ENCODE measurements at places on chromosomes 6 and 20.

DNA sequence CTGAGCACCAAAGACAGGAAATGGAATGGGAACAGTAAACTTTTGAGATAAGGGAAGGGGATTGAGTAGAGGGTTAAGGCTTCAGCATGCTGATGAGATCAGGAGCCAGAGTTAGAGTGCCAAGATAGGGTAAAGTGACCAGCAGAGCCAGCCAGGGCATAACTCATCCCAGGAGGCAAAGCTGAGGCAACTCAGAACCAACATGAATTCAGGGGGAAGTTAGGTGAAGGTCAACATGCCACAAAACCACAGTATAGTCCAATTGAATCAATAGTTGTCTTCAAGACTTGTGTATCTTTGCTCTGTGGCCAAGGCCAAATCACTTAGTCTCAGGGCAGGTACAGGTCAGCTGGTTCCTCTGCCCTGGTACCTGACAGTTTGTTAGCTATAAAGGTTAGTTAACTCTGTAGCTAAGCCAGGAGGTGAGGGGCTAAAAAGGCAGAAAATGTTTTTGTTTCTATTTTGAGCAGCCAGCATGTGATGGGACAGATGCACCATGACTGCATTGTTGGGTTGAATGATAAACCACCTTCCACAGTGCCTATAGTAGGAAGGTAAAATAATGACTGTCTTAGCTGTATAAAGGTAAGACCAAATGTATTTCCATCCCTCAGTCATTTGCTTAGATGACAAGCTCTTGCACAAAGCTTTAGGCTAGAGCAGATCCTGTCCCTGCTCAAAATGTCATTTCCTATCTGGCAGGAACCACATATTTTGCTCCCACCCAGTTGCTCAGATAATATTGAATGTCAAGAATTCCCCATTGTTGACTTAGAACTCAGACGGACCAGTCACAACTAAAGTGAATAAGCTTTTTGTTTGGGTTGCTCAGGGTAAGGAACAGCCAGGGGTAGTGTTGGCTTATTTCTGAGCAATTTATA is 15.8 kb downstream of the RNF8 start:
- peak overlapping the region; percentile 1 for H3K27ac ChIP-seq
- H3K4me1 ChIP-seq = peaks cover 10% of the 10 kb centered on the region
- no peaks in the 10 kb centered on the region for H3K27me3 ChIP-seq
- peaks cover 23% of the 10 kb centered on the region for H3K36me3 ChIP-seq
- no peak overlapping the region for H3K4me3 ChIP-seq

DNA sequence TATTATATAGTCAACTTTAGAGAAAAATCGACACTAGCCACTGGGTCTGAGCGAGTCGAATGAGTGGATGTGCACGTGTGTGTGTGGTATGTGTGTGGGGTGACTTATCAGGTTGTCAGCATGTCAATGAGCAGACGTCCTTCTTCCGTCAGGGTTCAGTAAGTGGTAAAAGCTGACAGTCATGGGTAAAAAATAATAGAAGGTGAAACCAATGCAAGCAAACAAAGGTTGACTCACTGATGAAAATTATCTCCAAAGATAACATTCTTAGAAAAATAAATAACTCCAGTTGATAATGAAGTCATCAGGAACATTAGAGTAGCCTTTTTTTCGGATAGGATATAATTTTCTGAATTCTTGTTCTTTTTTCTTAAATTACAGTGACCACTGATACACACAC is 243.8 kb upstream of the FOXQ1 start:
- DNase-seq = no peak
- no peak overlapping the region for H3K27ac ChIP-seq
- H3K36me3 ChIP-seq = no peaks in the 10 kb centered on the region
- no peaks in the 10 kb centered on the region for H3K4me1 ChIP-seq
- no peak overlapping the region for H3K4me3 ChIP-seq
- peaks cover 16% of the 10 kb centered on the region for H3K27me3 ChIP-seq

GRCh38 chr6:169801396-169802160 is 50.2 kb downstream of the ERMARD start:
- H3K4me3 ChIP-seq = no peak overlapping the region
- DNase-seq = no peak
- H3K27me3 ChIP-seq = peaks cover 41% of the 10 kb centered on the region
- H3K27ac ChIP-seq = no peak overlapping the region

GRCh38 chr6:22327881-22328280 is 31.0 kb upstream of the PRL start:
- H3K27me3 ChIP-seq = no peaks in the 10 kb centered on the region
- no peak overlapping the region for H3K27ac ChIP-seq
- no peak overlapping the region for H3K4me3 ChIP-seq

DNA sequence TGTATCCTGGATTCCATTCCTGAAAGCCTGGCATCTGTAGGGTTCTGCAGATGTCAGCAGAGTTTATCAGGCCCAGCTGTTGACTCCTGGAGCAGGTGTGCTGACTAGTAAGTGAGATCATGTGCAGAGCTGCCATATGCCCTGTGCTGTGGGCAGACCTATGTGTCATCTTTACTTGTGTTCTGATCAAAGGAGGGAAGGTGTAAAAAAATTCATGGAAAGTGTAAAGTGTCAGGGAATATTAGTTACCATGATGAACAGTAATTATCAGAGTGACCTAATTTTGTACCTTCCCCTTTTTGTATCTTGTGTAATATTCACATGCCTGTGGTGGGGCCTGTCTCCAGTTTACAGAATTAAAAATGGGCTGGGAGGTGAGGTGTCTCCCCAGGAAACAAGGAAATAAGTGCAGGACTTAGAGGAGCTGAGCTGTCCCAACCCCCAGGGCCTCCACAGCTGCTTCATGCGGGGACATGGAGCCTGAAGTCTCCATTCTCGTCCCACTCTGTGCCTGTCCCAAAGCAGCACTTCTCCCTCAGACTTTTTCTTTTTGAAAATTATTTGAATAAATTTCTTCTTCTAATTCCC is 148.2 kb upstream of the GGTLC1 start:
- no peaks in the 10 kb centered on the region for H3K36me3 ChIP-seq
- H3K4me3 ChIP-seq = no peak overlapping the region
- peaks cover 3% of the 10 kb centered on the region for H3K4me1 ChIP-seq
- no peak overlapping the region for H3K27ac ChIP-seq
- no peaks in the 10 kb centered on the region for H3K27me3 ChIP-seq
- no peak for DNase-seq

DNA sequence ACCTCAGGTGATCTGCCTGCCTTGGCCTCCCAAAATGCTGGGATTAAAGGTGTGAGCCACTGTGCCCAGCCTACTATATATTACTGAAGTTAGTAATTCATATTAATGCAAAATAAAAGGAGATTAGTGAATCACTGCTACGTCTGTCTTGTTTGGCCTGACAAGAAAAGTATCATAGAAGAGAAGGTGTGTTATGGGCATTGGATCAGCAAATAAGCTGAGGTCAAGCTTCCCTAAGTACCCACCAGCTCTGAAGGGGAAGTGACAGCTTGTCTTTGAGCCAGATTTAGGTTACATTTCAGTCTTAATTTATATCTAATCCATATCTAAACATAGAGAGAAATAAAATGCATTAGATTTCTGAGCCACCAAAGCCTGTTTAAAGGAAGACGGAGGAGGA is 7.1 kb downstream of the SGK1 start:
- no peak overlapping the region for H3K27ac ChIP-seq
- DNase-seq = no peak
- peaks cover 3% of the 10 kb centered on the region for H3K27me3 ChIP-seq
- no peak overlapping the region for H3K4me3 ChIP-seq
- no peaks in the 10 kb centered on the region for H3K36me3 ChIP-seq

- peak overlapping the region; percentile 59 for H3K27ac ChIP-seq
- H3K27me3 ChIP-seq = peaks cover 33% of the 10 kb centered on the region
- H3K4me3 ChIP-seq = no peak overlapping the region
- peaks cover 45% of the 10 kb centered on the region for H3K4me1 ChIP-seq
- H3K36me3 ChIP-seq = peaks cover 1% of the 10 kb centered on the region
These were observed 246.0 kb downstream of the PHACTR1 start for GRCh38 chr6:12962529-12962928.

- no peak overlapping the region for H3K4me3 ChIP-seq
- H3K27me3 ChIP-seq = peaks cover 9% of the 10 kb centered on the region
- no peaks in the 10 kb centered on the region for H3K36me3 ChIP-seq
- H3K4me1 ChIP-seq = peaks cover 5% of the 10 kb centered on the region
- no peak for DNase-seq
These were observed 363.2 kb downstream of the QKI start for GRCh38 chr6:163777716-163778115.

GRCh38 chr6:71383476-71383875 is 94.9 kb downstream of the OGFRL1 start:
- DNase-seq = no peak
- peaks cover 8% of the 10 kb centered on the region for H3K27me3 ChIP-seq
- no peaks in the 10 kb centered on the region for H3K4me1 ChIP-seq
- H3K36me3 ChIP-seq = no peaks in the 10 kb centered on the region
- H3K4me3 ChIP-seq = no peak overlapping the region

- peaks cover 5% of the 10 kb centered on the region for H3K4me1 ChIP-seq
- H3K36me3 ChIP-seq = no peaks in the 10 kb centered on the region
- no peak overlapping the region for H3K4me3 ChIP-seq
- peak; percentile 20 for DNase-seq
These were observed 8.8 kb downstream of the NR2E1 start for GRCh38 chr6:108174371-108175175.

DNA sequence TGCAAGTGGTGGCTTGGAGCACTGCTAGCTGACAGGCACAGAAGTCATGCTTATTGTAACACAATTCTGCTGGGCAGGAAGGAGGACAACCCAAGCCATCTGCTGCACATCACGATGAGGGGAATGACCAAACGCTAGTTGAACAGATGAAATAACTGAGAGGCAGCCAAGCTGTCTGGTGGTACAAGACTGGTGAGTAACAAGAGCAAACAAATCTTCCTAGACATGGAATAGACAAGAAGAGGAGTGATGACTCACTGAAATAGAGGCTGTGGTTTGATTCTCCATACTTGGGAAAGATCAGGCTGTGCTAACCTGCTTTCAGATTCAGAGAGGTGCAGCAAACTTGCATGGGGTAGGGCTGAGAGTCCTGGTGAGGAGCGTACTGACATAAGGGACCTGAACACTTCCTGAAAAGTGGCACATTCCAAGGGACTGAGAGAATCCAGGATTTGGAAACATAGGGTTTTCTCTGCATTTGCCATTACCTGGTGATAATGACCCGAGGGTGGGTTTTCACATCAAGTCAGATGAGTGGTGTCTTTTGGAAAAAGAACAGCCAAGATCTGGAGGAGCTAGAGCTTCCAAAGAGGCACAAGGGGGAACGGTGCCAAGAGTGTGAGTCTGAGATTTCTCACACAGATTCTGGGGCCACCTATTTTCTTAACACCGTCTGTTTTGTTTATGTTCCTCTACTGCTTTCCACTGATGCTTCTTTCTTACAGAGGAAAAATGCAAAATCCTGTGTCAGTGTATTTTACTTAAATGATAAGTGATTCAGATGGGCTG is 60.0 kb downstream of the PRL start:
- no peak for DNase-seq
- H3K36me3 ChIP-seq = no peaks in the 10 kb centered on the region
- H3K4me1 ChIP-seq = no peaks in the 10 kb centered on the region
- no peak overlapping the region for H3K4me3 ChIP-seq
- H3K27ac ChIP-seq = no peak overlapping the region

DNA sequence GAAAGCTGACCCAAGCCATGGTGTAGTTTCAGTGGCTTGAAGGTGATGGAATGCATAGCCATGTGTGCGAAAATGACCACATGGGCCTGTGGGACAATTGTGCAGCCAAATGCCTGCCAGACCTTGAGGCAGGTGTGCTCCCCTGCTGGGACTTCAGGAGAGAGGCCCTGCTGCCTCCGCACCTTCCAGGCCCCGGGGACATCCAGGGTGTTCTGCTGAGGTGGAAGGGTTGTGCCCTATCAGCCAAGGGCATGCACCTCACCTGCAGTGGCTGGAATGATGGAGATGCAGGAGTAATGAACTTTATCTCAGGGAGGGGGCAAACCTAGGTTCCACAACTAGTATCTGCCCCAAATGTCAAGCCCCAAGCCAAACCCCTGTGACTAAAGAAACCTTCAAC is 44.0 kb downstream of the PRND start:
- no peak overlapping the region for H3K4me3 ChIP-seq
- peaks cover 7% of the 10 kb centered on the region for H3K27me3 ChIP-seq
- H3K36me3 ChIP-seq = no peaks in the 10 kb centered on the region

DNA sequence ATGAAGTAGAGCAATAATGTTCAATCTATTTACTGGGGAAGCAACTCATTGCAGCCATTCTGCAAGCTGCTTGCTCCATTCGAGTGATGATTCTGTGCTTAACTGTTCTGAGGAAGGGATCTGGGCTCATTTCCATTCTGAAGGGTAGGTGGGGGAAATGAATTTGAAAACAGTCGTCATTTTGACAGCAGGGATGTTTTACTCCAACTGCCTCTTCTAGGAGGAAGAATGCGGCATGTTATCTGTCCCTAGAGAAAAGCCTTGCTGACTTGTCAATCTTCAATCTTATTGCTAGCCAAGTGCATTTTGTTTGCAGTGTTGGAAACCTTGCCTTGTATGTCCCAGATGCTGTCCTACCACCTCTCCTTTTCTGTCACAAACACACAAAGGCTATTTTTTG is 105.9 kb downstream of the PRDM13 start:
- H3K36me3 ChIP-seq = no peaks in the 10 kb centered on the region
- no peak overlapping the region for H3K4me3 ChIP-seq
- no peak overlapping the region for H3K27ac ChIP-seq
- H3K27me3 ChIP-seq = peaks cover 8% of the 10 kb centered on the region

DNA sequence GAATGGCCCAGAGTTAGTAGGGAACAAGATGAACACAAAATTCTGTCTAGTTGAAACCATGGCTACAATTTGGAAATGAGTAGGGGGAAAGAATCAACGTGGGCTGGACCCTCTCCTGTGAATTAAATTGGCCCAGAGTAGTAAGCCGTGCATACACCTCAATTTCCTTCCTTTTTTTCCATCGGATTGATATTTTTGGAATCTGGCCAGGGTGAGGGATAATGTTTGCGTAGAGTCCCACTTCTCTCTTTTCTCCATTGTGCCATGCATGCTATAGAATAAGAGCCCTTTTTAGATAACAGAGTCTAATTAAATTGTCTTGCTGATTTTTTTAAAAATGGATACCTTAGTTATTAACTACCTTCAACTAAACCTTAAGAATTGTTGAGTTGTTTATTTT is 35.2 kb downstream of the XRN2 start:
- no peak for DNase-seq
- H3K27me3 ChIP-seq = no peaks in the 10 kb centered on the region
- H3K4me3 ChIP-seq = no peak overlapping the region
- peaks cover 67% of the 10 kb centered on the region for H3K36me3 ChIP-seq
- H3K4me1 ChIP-seq = no peaks in the 10 kb centered on the region

DNA sequence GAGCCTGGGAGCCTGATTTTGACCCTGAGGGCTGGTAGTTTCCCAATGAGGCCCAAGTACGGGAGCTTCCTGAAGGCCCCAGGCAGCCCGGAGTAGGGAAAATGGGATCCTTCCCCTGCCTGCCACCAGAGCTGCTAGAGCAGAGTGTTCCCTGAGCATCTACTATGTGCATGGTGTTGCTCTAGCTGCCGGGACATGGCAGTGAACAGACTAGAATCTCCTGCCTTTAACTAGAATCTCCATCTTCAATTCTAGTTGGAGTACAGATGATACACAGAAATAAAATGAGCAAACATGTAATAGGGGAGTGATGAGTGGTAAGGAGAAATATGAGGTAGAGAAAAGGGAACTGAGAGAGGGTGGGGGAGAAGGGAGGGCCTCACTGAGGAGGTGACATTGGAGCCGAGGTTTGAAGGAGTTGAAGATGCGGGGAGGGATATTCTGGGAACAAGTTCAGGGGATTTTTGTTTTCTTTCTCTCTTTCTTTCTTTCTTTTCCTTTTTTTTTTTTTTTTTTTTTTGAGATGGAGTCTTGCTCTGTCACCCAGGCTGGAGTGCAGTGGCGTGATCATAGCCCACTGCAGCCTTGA is 18.5 kb downstream of the VSTM2L start:
- no peak for DNase-seq
- peak overlapping the region; percentile 20 for H3K27ac ChIP-seq
- no peak overlapping the region for H3K4me3 ChIP-seq
- peaks cover 13% of the 10 kb centered on the region for H3K27me3 ChIP-seq

GRCh38 chr6:89385846-89386245 is 26.2 kb downstream of the RRAGD start:
- DNase-seq = no peak
- H3K4me3 ChIP-seq = no peak overlapping the region
- peaks cover 13% of the 10 kb centered on the region for H3K4me1 ChIP-seq
- H3K27ac ChIP-seq = no peak overlapping the region
